ENCODE measurements at places on chromosomes 3 and 15.

- no peak for DNase-seq
Measured at GRCh38 chr3:47016934-47017435, 37.5 kb downstream of the NBEAL2 start.

GRCh38 chr3:84978843-84979242 is 20.1 kb downstream of the CADM2 start:
- DNase-seq, result no peak

DNA sequence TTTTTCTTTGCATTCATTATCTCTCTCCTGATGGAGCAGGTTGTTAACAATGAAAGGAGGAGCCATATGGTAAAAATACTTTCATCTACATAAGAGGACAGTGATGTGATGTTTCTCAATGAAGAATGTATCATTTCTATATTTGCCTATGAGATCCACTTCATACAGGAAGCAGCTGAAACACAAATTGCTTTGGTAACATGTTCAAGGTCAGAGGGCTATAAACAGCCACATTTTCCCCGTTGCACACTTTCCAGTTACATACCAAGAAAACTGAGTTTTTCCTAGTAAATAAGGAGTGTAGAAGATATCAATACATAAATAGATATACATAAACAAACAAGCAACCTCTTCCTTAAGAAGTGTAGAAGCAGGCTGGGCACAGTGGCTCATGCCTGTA is 32.6 kb upstream of the GYG1 start:
- no peak for DNase-seq

DNA sequence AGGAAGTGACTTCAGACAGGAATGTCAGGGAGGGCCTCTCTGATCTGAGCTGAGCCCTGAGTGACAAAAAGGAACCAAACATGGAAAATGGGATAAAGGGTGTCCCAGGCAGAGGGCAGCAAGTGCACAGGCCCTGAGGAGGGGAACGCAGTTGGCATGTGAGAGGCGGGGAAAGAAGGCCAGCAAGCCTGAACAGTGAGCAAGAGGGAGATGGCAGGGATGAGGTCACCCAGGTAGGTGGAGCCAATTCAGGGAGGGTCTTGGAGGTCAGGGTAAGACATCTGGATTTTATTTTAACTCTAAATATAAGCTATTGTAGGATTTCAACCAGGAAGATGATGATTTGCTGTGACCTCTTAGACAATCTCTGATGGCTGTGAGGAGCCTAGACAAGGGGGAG is 167.7 kb downstream of the LRTM1 start:
- DNase-seq, result no peak

- no peak for DNase-seq
Measured at GRCh38 chr3:64318001-64318400, 92.7 kb upstream of the PRICKLE2 start.

GRCh38 chr3:69309814-69310213 is 76.1 kb downstream of the FRMD4B start:
- no peak for DNase-seq

DNA sequence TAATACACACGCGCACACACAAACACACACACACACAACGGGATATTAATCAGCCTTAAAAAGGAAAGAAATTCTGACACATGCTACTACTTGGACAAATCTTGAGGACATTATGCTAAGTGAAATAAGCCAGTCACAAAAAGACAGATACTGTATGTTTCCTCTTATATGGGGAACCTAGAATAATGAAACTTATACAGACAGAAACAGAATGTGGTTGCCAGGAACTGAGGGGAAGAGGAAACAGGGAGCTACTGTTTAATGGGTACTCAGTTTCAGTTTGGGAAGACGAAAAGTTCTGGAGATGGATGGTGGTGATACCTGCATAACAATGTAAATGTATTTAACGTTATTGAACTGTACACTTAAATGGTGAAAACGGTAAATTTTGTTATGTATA is 20.2 kb downstream of the ICE2 start:
- DNase-seq, result no peak

GRCh38 chr3:78148986-78149717 is 1109.3 kb downstream of the ROBO2 start:
- DNase-seq, result no peak

DNA sequence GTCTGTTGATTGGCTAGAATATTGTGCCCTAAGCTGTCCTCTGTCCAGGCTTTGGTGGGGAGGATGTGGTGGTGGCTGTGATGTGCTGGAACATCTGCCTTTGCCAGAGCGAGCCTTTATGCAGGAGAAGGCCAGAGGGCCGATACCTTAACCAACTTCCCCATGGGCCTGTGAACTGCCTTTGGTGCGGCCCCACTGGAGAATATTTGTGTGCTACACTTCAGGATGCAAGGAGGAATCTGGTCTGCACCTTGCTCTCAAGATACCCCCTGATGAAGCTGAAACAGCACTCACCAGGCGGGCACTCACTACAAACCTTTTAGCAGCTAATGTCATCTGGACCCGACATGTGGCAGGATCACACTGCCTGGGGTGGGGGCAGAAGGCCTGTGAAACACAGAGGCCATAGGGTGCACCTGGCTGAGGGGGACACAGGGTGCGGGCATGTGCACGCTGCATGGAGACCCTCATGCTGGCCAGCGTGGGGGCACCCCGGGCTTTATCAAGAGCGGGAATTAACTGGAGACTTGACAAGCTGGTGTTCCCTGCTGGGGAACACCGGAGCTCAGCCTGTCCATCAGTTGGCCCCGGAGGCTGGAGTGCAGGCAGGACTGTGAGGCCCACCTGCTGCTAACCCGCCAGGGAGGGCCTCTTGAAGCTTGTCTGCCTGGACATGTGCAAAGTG is 16.4 kb downstream of the PRR23E start:
- no peak for DNase-seq

- DNase-seq, result no peak
Measured at GRCh38 chr3:25820366-25820765, 30.5 kb downstream of the OXSM start.

DNA sequence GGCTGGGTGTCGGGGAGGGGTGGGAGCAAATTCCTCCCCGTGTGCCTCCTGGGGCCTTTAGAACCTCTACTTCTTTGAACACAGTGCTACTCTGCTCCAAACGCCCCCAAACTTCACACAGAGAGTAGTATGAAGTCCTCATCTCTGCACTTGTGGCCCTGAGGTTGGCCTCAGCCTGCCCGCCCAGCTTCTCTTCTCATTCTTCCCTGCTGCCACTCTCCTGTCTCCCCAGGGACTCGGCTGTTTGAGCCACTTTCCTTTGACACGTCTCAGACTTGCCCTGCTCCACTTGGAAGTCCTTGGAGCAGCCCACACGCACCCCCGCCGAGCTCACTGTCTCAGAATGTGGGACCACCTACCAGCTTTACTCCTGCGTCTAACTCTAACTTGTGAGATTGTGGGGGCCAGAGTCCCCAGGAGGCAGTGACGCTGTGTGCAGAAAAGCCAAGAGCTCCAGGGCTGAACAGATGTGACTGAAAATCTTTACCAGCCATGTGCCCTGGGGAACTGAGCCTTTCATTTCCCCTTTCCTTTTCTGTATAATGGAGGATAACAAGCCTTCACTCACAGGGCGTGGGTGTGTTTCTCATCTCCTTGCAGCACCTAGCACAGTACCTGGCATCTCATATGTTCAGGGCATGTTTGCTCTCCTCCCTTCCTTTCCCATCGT is 233.6 kb upstream of the CTDSPL start:
- no peak for DNase-seq

GRCh38 chr3:115092220-115092791 is 54.8 kb downstream of the ZBTB20 start:
- DNase-seq, result peak; percentile 63

- DNase-seq, result no peak
Measured at GRCh38 chr3:63613561-63613960, 38.9 kb upstream of the SNTN start.

- DNase-seq, result peak; percentile 88
Measured at GRCh38 chr3:127964053-127964452, 49.0 kb downstream of the KBTBD12 start.

DNA sequence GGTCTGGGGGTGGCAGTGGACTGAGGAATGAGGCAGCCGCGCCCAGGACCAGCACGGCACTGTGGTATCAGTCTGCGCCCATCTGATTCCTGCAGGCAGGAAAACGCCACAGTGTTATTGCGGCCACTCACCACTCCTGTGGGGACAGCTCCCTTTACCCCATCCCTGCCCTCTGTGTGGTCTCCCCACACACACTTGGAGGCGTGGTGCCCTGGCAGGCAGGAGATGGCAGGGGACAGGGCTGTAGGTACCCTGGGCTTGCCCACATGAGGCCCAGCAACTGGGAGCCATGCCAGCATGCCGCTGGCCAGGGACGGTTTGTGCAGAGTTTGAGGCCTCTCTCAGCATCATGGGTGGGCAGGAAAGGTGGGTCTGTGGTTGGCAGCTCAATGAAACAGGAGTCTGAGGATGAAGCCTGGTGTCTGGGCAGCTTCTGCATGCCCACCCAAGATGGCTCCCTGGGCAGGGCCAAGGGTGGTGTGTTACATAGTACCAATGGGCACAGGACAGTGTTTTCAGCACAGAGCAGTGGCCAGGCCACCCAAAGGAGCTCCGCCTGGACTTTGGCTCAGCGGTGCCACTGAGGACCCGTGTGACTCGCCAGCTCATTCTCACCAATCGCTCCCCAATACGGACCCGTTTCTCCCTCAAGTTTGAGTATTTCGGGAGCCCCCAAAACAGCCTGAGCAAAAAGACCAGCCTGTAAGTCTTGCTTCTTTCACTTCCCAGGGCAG is 27.2 kb downstream of the ACAA1 start:
- no peak for DNase-seq

DNA sequence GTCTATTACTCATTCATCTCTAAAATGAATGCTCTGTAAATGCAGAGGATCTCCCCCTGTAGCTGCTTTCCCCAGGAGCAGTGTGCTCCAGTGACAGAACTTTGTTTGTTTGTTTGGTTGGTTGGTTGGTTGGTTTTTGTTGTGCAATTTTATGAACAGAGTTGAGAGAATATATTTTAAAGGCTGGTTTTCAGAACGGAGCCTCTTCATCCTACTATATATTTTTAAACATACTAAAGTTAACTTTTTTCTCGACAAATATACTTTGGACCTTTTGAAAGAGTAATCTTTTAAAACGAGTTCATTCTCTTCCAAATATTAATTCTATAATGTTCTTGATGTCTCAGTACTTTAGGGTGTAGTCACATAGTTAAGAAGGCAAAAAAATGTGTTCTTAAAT is 20.2 kb downstream of the RYR3 start:
- DNase-seq, result peak; percentile 100

- no peak for DNase-seq
Measured at GRCh38 chr15:101240358-101240757, 11.5 kb downstream of the CHSY1 start.

GRCh38 chr3:183324083-183324482 is 71.0 kb downstream of the B3GNT5 start:
- DNase-seq, result no peak

GRCh38 chr3:157042226-157042625 is 117.7 kb downstream of the CCNL1 start:
- no peak for DNase-seq

GRCh38 chr3:5133239-5134018 is 11.3 kb downstream of the ARL8B start:
- no peak for DNase-seq

GRCh38 chr3:157865352-157866000 is 240.7 kb downstream of the SHOX2 start:
- DNase-seq, result no peak

Data from NCI-H2029 treated with DMSO at 0.1 percent for 48 hours (cell line).